ENCODE measurements at places on chromosomes 13 and 19.

DNA sequence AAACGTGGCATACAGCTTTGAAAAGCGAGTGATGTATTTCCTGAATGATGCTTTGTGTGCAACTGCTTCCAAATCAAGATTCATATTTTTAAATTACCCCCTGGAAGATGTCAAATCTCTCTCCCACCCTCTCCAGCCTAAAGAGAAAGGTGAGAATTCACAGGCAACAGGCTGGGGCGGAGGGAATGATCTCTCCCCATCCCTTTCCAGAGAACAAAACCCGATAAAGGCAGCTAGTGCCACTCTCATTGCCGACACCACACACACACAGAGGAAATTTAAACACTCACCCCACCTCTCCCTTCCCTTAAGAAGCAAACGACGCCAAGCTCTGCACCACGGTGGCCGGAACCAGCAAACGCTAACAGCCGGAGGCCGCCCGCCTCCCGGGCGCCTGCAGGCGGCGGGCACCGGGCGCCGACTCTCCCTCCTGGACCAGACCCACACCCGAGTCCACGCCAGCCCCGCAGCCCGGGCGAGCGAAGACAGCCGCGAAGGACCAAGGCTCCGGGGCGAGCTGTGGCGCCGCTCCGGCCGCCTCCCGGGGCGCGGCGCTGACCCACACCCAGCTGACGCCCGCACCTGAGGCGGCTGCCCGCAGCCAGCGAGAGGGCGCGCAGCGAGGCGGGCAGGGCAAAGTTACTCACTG lies 477 bp downstream of the LNX2 start:
- DNase-seq = no peak

DNA sequence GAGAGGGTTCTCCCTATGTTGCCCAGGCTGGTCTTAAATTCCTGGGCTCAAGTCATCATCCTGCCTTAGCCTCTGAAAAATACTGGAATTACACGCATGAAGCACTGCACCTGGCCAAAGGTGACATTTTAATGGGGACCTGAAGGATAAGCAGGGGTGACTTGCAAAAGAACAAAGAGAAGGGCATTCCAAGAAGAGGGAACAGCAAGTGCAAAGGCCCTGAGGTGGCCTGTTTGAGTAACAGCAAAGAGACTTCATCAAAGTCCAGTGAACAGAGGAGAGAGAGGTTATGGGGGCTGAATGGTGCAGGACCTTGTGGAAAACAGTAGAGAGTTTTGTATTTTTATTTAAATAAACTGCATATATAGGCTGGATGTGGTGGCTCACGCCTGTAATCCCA lies 4.1 kb downstream of the CA11 start:
- no peak for DNase-seq

DNA sequence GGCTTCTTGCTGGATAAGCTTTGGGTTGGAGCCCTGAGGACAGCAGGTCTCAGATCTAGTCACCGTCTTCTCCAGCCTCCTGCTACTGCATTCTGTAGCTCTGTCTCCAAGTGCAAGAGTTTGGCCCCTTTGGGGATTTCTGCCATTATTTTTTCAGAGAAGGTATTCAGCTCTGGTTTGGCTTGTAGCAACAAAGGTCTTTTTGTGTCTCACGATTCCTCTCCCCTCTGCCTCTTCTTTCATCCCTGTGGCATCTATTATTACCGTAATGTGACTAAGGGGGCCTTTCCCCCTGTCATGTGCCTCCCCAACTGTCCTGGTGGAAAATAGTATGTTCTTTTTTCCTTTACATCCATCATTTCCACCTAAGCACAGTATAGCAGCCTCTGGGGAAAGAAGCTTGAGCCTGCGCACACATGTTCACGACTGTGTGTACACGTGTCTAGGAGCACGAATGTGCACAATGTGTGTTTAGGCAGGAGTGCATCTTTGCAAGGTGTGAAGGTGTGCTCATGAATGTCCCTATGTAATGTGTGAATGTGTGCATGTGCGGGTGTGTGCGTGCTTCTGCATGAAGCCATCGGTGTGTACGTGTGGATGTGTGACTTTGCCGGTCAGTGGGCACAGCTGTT lies 273.9 kb downstream of the ZNF536 start:
- no peak for DNase-seq

DNA sequence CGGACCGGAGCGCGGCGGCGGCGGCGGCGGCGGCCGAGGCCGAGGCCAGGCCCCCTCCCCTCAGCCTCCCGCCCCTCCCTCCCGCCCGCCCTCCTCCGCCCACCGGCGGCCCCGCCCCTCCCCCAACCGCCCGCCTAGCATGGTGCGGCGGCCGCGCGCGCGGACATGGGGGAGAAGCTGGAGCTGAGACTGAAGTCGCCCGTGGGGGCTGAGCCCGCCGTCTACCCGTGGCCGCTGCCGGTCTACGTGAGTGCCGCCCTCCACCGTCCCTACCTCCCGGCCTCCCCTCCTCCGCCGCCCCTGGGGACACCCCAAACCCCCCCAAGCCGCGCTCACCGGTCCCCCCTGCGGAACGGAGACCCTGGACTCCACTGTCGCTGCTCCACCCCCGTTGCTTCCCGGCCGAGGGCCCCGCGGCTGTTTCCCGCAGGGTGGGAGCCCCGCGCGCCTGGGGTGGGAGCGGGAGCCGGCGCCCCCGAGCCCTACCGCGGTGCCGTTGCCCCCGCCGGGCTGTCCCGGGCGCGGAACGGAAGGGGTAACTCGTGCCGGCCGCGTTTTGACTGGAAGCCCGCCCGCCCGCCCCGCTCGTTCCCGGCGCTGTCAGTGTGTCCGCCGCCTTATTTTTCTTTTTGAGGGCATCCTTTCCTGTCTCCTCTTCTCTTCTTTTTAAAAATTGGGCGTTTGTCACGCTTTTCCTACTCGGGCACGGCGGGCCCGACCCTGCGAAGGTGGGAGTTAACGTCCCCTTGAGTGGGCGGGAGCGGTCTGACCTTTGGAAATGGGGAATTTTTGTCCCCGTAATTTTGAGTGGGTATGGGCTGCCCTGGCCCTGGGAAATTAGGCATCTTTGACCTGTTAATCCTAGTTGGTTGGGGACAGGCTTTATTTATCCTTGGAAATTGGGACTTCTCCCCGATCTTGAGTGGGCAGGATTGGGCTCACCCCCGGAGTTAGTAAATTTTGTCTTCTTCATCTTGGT lies 576 bp downstream of the DOT1L start:
- peak; percentile 52 for DNase-seq

GRCh38 chr19:10805065-10805757 lies 30.8 kb downstream of the TMED1 start:
- no peak for DNase-seq

GRCh38 chr19:30214651-30215051 lies 157.5 kb upstream of the ZNF536 start:
- DNase-seq = no peak

DNA sequence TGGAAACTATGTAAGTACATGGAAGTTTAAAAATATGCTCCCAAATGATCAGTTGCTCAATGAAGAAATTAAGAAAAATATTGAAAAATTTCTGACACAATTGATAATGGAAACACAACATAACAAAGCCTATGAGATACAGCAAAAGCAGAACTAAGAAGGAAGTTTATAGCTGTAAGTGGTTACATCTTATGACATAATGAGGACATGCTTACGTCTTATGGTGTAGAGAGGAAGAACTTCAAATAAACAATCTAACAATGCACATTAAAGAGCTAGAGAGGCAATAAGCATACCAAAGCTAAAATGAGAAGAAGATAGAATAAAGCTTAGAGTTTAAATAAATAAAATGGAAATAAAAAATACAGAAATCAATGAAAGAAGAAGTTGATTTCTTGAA lies 50.0 kb upstream of the CEACAM21 start:
- no peak for DNase-seq

- DNase-seq = no peak
These were observed 63.7 kb downstream of the CRYL1 start for GRCh38 chr13:20461860-20462532.

DNA sequence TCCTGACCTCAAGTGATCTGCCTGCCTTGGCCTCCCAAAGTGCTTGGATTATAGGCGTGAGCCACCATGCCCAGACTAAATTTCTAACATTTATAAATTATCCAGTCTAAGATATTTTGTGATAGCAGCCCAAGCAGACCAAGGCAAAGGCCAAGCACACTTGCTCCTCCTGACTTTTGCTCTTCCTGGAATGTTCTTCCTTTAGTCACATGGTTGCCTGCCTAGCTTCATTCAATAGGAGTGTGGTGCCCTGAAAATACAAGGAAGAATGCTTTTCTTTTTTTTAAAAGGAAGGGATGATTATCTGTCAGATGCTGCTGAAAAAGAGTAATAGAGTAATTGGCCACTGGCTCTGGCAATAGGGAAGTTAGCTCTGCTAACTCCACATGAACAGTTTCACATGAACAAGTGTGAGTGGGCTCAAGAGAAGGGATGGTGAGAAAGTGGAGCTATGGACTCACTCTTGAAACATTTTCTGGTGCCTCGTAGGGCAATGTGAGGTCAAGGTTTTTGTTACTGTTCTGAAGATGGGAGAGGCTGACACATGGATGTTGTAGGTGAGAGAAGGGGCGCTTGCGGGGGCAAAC lies 47.1 kb downstream of the USPL1 start:
- DNase-seq = no peak

DNA sequence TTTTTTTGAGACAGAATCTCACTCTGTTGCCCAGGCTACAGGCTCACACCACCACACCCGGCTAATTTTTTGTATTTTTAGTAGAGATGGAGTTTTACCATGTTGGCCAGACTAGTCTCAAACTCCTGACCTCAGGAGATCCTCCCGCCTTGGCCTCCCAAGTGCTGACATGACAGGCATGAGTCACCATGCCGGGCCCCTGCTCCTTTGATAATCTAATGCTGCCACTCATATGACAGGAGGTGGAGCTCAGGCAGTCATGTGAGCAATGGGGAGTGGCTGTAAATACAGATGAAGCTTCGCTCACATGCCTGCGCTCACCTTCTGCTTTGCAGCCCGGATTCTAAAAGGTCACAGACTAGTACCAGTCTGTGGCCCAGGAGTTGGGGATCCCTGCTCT lies 25.1 kb downstream of the ARHGEF18 start:
- no peak for DNase-seq

- DNase-seq = no peak
These were observed 214.6 kb upstream of the SERP2 start for GRCh38 chr13:44158881-44159632.

GRCh38 chr13:27744801-27745200 lies 47.5 kb upstream of the GSX1 start:
- no peak for DNase-seq

- DNase-seq = peak; percentile 80
These were observed 6.5 kb downstream of the MED29 start for GRCh38 chr19:39397360-39398296.

DNA sequence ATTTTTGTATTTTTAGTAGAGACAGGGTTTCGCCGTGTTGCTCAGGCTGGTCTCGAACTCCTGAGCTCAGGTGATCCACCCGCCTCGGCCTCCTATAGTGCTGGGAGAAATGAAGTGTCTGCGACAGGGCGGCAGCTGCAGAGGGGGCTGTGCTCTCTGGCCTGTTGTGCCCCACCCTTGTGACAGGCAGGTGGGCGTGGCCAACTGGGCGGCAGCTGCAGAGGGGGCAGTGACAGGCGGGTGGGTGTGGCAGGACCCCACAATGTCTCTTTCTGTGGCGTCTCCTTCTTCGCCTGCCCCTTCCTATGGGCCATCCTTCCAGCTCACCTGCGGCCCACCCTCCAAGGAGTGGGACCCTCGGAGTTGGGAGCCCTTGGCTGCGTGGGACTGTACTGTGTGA lies 11.8 kb downstream of the STK11 start:
- no peak for DNase-seq

DNA sequence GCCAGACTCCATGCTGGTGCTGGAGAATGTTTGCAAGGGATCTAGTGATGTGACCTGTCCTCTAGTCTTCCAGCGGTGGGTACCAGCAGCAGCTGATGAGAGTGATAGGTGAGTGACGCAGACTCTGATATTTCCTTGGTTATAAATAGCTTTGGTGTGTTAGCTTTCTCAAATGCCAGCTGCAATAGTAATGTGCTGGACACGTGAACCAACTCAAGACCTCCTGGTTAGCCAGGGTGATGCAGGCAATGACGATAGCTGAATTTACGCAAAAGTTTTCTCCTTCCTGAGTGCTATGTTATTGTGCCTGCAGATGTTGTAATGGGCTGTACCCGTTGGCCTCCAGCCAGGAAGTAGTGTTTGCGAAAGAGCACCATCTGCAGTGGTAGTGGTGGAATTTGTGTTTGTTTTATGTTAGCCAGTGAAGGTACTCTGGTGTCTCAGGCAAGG lies 129.5 kb downstream of the CYSLTR2 start:
- peak; percentile 56 for DNase-seq

DNA sequence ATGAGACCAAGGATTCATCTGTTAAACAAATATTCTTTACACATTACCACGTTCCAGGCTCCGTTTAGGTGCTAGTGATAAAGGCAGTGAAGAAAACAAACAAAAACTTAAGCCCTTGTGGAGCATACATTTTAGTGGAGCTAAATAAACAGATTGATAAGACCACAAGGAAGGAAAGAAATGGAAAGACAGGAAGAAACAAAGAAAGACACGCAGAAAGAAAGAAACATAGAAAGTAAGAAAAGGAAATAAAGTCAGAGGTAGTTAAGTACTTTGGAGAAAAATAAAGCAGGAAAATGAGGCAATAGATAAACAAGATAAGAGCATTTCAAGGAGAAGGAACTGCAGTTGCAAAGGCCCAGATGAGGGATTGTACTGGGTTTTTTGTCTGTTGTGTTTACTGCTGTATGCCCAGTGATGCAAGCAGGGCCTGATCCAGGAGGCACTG lies 998 bp downstream of the NFKBIB start:
- DNase-seq = no peak

DNA sequence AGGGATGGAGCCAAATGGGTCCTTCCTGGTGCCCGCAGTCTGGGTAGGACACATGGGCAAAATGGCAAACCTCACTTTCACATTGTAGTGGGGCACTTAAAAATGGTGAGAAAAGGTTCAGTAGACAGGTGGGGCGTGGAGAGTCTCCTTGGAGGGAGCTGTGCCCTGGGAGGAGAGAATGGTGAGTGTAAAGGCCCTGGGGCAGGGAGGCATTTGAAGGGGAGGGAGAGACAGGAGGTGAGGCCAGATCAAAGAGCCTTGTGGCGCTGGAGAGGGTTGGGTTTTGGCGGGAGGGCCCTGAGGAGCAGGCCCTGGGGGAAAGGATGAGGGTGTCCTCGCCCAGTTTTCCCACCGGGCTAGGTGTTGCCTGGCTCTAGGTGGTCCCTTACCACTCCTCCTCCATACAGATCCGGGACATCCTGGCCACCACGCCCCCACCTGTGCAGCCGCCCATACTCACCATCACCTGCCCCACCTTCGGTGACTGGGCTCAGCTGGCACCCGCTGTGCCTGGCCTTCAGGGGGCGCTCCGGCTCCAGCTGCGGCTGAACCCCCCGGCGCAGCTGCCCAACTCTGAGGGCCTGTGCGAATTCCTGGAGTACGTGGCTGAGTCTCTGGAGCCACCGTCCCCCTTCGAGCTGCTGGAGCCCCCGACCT lies 6.3 kb downstream of the MAP1S start:
- no peak for DNase-seq

- DNase-seq = no peak
These were observed 18.8 kb upstream of the WASF3 start for GRCh38 chr13:26538363-26539317.

DNA sequence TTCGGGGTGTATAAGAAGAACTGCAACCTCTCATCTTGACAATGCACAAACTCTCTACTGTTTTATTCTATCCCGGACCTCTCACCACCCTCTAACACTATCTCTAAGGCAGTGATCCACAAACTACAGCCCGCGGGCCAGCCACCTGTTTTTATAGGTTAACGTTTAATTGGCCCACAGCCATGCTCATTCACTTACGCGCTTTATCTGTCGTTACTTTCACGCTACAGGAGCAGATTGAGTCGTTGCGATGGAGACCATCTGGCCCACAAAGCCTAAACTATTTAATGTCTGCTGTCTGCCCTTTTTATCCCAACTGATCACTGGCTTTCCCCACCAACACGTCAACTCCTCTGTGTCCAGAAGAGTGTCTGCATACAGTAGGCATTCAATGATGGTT lies 158.9 kb downstream of the CACNA1A start:
- no peak for DNase-seq
